ENCODE measurements at places on chromosomes 5 and 9.

- no peak for DNase-seq
Measured at GRCh38 chr5:134088994-134089560, 25.4 kb upstream of the TCF7 start.

GRCh38 chr9:91740701-91741100 is 209.3 kb downstream of the ROR2 start:
- peak; percentile 9 for DNase-seq

DNA sequence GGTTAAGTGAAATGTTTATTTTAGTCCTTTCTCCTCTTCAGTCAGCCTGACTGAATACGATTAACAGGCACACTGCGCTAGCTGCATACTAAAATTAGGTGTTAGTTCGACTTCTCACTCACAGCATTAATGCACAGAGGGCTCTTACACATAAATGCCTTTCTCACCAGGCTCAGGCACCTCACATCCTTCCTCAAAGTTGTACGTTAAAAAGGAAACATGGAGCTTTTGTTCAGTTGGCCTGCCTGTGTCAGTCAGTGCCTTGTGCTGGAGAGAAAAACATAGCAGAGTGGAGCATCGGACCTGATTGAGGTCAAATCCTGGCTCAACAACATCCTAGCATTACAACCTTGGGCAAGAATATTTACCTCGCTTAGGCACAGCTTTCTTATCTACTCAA is 236.0 kb upstream of the ZNF462 start:
- DNase-seq = peak; percentile 27

- no peak for DNase-seq
Measured at GRCh38 chr9:129567329-129567728, 53.6 kb downstream of the C9orf50 start.

GRCh38 chr5:7436521-7436920 is 40.6 kb downstream of the ADCY2 start:
- DNase-seq = no peak

Data from brain (organoid and tissue), 16 donors.